Activated CD8-positive, alpha-beta memory T cell treated with anti-CD3 and anti-CD28 coated beads for 1 hour (primary cell): ENCODE measurements at places on chromosomes 4 and X.
A peak's percentile ranks its signal among the peaks of the same experiment; 100 is the strongest.

- no peak for DNase-seq
Measured at GRCh38 chr4:45580334-45580733, 543.5 kb downstream of the GABRG1 start.

- DNase-seq = peak; percentile 22
Measured at GRCh38 chr4:164977243-164978164, at the start of gene TRIM61. TRIM61 (minus strand) TSS chr4:164977657; CDS start chr4:164970002, 7,655 bp downstream.

DNA sequence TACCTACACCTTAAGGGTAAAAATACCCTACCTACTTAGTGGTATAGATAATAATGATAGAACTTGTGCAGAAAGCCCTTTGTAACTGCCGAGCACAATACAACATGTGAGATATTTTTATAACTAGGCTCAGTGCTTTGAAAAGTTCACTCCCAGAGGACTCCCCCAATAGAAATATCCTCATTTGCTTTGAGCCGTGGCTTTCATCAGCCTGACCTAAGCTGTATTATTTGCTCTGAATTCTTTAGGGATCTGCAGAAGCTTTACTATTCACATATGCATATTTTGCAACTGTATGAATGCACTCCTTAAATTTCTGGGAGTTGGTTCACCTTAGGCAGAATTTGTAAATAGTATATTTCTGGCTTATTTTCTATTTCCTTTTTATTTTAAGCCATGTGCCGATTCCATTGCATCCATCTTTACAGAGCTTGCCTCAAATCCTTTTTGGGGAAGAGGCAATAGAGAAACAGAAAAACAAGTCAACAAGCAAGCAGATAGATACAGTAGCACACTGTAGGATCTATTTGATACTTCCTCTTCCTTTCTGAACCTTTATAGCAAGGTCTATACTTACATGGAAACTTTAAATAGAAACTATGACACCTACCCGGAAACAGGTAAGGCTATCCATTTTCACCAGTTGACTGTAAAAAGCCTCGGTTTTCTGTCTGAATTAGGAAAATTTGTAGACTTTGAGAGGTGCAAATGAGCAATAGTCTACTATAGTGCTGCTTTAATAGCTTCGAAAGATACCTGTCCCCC is 242.5 kb upstream of the VCX3A start:
- no peak for DNase-seq

GRCh38 chr4:150310159-150310895 is 232.1 kb downstream of the DCLK2 start:
- DNase-seq = no peak

DNA sequence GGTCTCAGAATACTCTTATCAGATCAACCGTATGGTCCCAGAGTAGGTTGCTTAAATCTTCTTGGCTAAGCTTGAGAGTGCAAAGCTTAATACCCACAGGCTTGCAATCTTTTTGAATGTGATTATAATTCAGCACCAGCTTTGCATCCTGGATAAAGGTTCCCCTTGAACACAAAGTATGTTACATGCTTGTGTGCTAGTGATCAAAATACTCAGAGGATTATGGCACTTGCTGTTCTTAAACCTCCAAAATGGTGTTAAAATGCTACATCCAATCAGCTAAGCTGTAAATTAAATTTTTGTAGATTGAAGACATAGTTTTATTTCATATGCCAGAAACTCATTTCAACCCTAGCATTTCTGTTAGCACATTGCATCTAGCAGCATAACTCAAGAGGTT is 812.2 kb upstream of the TENM3 start:
- no peak for DNase-seq

DNA sequence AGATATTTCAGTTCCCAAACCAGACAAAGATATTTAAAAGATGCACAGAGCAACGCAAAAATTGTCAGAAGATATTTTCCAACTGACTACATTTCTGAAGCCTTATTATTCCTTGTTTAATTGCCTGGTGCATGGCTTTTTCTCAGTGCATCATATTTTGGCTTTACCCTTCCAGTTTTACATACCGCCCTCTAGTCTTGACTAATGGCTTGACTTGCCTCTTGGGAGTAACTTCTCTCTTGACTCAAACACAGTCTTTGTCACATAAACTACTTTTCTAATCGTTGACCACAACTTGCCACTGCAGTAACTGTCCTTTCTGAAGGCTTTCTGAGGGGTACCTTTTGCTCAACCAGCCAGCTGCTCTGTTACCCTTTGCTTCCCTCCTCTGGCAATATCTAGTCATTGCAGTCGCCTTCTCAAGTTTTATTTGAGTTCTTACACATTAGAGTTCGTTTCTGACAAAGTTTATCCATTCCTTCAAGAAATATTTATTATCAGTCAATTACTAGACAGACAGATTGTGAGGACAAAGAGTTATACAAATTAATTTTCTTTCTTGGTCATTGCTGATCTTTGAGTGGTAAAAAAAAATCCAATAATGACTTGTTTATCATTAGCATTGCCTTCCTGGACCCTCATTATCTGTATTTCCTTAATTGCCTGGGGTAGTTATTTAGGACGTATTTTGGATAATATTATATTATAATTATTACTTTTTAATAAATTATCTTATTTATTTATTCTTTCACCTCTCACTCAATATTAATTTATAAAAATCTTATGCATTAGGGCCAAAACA is 506.9 kb upstream of the PCDH10 start:
- no peak for DNase-seq

DNA sequence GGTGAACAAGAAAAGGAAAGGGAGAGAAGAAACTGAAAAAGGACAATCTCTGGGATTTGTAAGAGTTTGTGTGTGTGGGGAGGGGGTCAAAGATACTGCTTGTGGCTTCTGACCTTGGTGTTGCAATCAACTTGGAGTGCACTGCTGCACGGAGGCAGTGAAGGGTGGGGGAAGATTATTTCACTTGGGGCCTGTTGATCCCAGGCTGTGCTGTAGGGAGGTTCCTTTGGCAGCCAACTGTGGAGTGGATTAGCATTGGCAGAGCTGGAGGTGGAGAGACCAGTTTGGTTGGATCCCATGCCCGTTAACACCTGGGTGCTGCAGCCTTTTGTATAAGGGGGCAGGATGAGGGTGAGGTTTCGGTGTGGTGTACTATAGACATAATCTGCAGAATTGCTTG is 38.2 kb downstream of the AFF1 start:
- no peak for DNase-seq

DNA sequence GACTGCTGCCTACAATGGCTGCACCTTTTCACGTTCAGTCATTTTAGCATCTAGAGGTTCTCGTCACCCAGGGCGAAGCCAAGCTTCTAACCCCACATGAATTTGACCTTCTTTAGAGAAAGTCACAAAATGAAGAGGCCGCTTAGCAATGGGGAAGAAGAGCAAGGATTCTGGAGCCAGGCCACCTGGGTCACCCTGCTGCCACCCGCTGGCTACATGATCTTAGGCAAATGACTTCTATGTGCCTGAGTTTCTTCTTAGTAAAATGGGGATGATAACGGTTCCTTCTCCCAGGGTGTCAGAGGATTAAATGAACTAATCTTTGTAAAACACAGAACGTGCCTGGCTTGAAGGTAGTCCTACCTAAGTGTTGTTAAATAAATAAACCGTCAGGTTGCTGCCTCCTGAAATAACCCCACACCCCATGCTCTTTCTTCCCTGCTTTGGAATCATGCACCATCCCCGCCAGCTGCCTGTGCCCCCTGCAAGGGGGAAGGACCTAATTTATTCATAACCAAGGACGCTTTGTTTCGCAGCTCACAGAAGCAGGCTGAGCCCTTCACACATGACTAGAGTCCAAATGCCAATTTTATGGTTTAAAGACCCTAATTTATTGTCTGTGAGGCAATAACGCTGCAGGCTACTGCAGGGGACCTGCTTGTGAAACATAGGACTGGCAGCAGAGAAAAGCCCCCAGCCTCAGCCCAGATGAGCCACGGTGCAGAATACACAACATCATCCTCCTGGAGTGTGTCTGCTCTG is 28.6 kb upstream of the NSG1 start:
- no peak for DNase-seq

DNA sequence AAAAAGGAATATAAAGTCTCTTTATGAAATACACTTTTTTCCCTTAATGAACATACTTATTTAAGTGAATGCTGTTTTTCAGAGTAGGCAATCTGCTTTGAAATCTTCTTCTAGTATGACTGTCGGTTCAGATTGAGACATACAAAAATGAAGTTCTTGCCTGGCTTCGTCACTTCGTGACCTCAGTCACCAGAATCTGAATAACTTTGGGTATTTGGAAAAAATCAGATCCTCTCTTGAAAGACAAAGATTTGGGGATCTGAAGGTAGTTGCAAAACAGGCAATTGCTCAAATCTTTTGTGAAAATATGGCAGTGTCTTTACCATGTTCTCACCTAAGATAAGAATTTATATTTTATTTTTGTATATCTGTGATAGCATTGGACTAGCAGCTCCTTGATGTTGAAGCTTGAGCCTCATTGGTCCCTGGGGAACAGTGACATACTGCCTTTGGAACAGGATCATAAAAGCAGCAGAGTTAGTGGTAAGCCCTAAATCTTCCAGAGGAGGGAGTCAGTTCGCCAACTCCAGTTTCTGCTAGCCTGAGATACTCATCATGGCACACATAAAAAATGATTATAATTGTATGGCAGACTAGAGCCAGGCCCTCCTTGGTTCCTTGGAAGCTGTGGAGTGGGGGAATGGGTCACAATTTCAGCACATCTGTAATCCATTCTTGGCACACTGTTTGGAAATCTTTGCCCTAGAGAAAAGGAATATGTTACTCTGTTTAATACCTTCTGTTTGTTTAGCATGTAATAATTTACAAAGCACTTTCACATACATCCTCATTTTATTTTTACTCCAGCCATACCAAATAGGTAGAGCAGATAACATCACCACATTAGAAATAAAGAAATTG is 5.0 kb downstream of the ARFIP1 start:
- DNase-seq = no peak
